Uterus (tissue), 4 donors: ENCODE measurements at places on chromosomes 3 and 15. TPM values are rescaled to one million over a fixed set of nuclear protein-coding genes. Genes with fewer than 3 reads are reported as not detected.

DNA sequence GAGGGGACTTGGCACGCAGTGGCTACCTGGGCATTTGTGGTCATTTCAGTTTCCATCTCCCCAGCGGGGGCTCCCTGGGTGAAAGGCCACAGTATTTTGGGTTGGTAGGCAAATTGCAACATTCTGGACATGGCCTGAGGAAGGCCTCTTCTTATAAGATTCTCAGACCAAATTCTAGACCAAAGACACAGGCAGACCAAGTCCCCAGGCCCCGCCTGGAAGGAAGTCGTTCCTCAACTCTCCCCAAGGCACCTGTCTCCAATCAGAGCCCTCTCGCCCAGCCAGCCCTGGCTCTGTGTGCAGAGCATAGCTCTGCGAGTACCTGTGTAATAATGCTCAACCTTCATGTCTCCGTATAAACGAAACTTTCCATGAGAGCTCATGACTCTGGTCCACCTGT is 53.1 kb downstream of the GRIP2 start:
- no peak for DNase-seq

ARPC4 gene
- total RNA-seq: 44.7 TPM

DNA sequence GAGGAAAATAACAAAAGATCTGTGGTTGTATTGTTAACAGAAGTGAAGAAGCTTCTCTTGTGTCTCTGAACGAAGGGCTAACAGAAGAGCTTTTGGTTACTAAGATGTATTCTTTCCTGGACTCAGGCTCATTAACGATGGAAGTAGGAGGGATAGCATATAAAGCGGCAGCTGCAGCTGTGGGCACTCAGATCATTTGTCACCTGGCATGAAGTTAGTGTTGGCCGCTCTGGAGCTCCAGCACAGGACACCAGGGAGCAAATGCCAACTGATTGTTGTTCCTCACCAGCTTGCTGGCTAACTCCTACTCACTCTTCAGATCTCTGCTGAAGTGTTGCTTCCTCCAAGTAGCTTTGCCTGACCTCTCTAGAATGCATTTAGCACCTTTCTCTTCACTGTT is 15.5 kb upstream of the SLITRK3 start:
- no peak for DNase-seq

- no peak for DNase-seq
These were observed 14.4 kb downstream of the CHST13 start for GRCh38 chr3:126538316-126538715.

GRCh38 chr3:117512975-117513374 is 803.4 kb downstream of the TUSC7 start:
- no peak for DNase-seq

GRCh38 chr15:85380812-85381642 is 624 bp downstream of the AKAP13 start:
- peak; percentile 57 for DNase-seq

GRCh38 chr15:100463515-100463914 is 65.2 kb downstream of the CERS3 start:
- DNase-seq: no peak

- DNase-seq: no peak
These were observed 223.0 kb downstream of the NR2F2 start for GRCh38 chr15:96553451-96553850.
